ENCODE measurements at places on chromosomes 5 and 9.

DNA sequence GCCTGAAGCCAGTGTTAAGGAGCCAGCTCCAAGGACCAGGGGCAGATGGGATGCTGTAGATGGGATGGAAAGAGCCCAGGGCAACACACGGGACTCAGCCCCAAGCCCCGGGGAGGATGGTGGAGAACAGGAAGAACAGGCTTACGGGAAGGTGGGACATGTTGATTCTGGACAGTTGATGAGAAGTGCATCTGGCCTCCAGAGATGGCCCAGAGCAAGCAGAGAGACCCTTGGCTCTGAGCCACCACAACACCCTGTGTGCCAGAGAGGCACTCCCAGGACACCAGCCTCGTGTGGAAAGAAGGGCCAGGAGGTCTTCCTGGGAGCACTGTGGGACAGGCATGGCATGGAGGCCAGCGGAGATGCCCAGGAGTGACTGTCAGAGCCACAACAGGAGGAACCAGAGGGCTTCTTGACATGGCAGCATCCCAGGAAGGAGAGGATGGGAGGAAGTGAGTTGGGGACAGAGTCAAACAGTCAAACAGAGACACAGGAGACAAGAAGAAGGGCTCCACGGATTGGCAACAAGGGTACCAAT, 156.3 kb upstream of the MVB12B start:
- DNase-seq, result no peak

DNA sequence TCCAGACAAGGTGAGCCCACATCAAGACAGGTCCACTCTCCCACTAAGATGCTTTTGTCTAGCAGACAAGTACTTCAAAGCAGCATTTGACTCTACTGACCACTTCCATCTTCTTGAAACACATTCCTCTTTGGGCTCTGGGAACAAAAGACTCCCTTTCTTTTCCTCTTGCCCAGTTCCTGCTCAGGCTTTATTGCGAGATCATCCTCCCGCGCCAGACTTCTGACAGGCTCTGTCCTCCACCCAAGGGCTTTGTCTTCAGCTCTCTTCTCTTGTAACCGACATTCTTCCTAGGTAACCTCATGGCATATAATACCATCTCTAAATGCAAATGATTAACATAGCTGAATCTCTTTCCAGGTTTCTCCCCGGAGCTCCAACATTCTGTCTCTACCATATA, 85.8 kb downstream of the NUDT12 start:
- no peak for DNase-seq

GRCh38 chr9:2066312-2067273, 51.4 kb downstream of the SMARCA2 start:
- no peak for DNase-seq

GRCh38 chr9:15182101-15182551, 124.9 kb downstream of the TTC39B start:
- DNase-seq, result no peak

DNA sequence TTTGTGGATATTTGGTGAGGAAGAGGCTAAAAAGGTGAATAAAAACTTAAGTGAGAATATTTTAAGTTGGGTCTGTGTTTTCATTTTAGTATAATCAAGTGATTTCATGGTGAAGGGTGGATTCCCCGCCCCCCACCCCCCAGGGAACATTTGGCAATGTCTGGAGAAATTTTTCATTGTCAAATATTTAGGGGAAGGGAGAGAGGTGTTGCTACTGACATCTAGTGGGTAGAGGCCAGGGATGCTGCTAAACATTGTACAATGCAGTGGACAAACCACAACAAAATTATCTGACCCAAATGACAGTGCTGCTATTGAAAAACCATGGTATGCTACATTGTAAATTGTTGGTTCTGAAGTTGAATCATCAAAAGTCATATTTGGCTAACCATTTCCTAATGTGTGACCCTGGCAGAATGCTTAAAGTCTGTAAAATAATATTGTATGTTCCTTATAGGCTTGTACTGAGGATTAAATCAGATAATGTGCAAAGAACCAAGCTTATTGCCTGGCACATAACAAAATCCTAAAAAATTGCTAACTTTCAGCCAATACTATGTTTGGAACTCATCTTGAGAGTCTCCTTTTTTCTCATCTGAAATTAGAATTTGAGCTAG, 5.6 kb downstream of the C5orf24 start:
- DNase-seq, result no peak

GRCh38 chr5:52727020-52727419, 60.7 kb upstream of the ITGA1 start:
- DNase-seq, result no peak

DNA sequence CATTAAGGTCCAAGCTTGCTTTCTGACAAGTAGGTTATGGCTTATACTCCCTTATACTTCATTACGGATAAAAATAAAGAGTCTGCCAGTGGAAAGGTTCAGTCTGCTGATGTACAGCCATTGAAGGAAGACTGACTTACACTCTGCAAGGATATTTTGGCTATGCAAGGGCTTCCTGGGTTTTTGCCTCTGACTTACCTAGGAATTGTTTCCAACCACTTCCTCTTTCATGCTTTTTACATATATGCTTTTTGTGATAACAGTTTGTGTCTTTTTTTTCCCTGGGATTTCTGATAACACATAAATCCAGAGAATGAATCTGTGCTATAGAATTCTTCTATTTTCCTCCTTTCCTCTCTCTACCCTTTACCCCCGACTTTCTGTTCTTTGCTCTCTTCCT, 16.8 kb downstream of the ISOC1 start:
- no peak for DNase-seq

DNA sequence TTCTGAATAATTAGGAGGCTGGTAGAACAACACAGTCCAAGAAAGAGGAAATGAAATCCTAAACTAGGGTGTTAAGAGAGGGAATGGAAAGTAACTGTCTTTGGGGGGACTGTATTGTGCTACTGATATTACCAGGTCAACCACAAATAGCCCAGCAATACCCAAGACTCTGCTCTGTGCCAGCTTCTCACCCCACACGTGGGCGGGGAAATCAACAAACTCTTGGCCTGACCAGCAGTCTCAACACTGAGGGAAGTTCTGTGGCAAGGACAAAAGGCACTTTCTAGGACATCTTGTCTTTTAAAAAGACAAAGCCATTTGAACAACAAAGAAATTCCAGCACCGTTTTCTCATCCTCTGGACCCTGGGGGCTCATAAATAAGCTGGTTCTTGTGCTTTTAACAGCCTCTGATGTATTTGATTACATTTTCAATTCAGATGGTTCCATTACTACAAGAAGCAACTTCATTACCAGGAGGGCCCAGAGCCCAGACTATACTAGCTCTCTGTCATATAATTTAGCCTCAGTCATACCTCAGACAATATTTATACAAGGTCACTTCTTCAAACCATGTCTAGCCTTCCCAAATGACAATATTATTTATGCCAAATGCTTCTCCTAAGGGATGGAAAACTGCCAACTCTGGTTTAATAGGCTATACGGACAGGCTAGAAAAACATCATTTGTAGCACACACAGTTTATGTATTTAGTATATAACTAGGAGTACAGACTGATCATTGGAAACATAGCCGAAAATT, 297.8 kb downstream of the CWC27 start:
- no peak for DNase-seq

DNA sequence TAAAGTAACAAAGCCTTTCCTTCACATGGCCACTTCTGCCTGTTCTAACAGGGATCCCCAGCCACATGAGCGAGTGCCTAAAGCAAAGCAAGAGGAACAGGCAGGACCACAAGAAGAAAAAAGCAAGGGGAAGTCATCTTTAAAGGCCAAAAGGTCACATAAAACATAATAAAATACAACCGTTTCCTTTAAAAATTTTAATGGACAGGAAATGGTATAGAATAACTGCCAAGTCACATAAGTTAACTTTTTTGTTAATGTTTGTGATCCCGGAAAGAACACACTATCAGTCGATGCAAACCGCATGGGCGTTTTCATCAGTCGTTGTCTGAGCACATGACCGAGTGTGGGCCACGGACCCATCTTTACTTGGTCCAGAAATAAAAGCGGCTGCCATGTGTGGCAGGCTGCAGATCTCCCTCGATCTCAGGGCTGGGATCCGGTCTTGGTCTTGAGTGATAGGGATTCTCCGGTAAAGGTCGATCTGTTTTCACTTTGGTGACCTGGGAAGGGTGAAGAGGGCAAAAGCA, 15.6 kb downstream of the NDUFA8 start:
- DNase-seq, result no peak

DNA sequence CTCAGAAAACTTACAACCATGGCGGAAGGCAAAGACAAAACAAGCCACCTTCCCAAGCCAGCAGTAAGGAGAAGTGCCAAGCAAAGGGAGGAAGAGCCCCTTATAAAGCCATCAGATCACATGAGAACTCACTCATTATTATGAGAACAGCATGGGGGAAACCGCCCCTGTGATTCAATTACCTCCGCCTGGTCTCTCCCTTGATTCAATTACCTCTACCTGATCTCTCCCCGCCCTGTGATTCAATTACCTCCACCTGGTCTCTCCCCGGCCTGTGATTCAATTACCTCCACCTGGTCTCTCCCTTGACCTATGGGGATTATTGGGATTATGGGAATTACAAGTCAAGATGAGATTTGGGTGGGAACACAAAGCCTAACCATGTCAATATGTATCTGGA, 467.3 kb upstream of the FTMT start:
- DNase-seq, result no peak

DNA sequence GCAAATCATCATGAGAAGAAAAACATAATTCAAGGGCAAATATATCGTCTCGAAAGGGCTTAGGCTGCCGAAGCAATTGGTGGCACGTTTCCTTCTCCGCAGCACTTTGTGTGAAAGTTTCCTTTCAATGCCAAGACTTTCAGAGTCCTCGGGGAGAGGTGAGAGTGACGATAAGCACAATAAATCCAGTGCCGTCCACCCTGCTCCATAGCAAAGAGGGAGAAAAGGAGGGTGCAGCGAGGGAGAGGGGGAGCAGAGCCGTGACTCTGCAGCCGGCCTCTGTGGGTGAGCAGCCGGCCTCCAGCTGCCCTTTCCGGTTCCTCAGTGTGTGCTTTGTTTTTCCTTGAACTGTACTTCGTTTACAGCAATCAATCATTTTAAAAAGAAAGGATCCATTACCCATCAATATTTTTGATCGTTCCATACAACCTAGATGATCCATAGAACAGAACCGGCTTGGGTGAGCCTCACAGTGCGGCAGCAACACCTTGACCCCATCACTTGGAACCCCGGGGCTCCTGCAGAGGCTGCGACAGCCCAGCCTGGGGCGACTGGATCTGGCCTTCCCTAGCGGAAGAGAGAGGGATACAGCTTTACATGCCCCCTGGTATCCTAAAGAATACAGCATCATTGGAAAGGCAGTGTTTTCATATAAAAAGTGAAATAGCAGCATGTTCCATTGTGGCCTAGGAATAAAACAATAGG, 247.0 kb upstream of the IRX4 start:
- DNase-seq, result no peak

- no peak for DNase-seq
These were observed 26.1 kb upstream of the MACIR start for GRCh38 chr5:103232393-103232999.

DNA sequence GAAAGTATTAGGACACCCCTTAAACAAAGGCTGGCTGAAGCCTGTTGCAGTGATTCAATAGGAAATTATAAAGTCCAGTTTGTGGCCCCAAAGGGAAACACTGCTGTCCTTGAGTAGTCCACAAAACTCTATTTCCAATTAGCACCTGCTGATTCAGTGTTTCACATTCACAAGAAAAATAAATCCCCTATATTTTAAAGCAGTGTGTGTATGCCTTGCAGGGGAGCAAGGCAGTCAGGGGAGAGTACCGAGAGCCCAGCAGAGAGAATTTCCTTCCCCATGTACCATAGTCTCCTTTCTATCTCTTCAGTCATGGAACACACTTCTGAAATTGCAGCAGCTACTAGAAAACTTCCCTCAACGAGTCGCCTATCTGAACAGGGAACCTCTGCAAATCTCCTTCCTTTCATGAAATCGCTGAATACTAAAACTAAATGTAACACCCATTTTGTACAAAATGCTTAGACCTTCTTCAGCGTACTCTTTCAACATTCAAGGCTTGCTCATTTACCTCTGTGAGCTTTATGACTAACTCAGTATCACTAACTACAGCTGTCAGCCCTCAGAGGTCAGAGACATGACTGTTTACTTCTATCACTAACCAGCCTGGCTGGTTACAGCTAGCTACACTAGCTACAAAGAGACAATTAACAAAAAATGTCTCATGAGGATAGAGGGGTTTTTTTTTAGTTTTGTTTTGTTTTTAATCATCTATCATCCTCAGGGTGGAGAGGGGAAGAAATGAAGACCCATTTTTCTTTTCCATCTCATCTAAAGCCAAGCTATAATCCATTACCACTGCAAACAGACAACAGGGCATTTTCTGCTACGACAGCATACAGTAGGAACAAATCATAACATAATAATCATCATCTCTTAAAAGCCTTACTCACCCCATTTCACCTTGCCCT, 188.7 kb downstream of the EBF1 start:
- no peak for DNase-seq

GRCh38 chr9:114278356-114278755, 44.5 kb upstream of the ORM1 start:
- no peak for DNase-seq

- DNase-seq, result no peak
These were observed 43.8 kb downstream of the WDR36 start for GRCh38 chr5:111135946-111136345.

DNA sequence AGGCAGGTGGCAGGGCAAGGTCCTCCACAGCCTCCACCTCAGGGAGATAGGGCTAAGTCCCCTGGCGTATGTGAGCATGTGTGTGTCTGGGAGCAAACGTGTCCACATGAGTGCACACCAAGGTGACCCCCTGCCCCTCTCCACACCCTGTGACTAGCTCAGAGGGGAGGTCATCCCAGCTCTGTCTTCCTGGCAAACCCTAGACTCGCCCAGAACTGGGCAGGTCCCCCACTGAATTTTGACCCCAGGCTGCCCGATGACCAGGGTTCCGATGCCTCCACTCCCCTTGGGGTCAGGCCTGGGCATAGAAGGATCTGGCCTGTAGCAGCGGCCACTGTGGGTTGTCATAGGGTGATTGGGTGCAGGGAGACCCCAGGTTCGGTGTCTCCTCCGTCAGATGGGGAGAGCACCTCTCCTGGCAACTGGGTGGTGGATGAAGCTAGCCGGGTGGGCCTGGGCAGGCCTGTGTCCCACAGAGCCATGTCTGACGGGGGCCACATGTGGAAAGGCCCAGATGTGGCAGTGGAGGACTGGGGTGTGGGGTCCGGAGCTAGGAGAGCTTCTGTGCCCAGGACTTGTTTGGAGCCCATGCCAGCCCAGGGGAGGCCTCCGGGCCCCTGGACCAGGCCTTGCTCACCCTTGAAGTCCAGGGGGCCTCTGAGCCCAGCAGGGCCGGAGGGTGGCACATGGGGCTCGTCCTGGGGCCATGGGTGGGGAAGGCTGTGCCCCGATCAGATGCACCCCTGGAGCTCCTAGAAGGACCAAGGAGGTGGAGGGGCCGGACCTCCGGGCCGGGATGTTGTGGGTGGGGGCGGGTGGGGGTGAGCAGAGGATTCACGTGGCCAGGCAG, 6.2 kb downstream of the DIPK1B start:
- no peak for DNase-seq

- no peak for DNase-seq
These were observed 72.9 kb upstream of the SPTLC1 start for GRCh38 chr9:92187989-92188714.

- DNase-seq, result no peak
These were observed 168.0 kb downstream of the CCDC171 start for GRCh38 chr9:15720861-15721260.
